ENCODE measurements at places on chromosomes 16 and 17.

DNA sequence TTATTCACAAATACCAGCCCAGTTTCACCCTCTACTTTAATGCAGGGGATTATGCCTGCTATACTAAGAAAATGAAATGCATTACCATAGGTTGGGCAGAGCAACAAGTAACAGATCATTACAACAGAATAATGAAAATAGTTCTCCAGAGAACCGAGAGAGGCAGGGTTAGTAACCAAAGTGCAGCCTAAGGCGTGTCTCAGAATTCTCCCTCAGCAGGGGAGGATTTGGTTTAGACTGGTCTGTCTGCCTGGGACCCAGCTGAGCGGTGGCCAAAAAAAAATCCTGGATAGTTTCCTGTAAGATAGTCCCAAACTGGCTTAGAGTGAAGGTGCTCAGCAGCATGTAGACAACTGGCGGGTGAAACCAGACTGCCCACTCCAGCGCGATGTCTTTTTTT lies 30.8 kb upstream of the ADCY7 start:
- no peak for DNase-seq

GRCh38 chr16:70676675-70677498 lies 9.0 kb downstream of the MTSS2 start:
- DNase-seq, result no peak

GRCh38 chr17:17890773-17891759 lies 54.3 kb upstream of the SREBF1 start:
- peak; percentile 76 for DNase-seq

DNA sequence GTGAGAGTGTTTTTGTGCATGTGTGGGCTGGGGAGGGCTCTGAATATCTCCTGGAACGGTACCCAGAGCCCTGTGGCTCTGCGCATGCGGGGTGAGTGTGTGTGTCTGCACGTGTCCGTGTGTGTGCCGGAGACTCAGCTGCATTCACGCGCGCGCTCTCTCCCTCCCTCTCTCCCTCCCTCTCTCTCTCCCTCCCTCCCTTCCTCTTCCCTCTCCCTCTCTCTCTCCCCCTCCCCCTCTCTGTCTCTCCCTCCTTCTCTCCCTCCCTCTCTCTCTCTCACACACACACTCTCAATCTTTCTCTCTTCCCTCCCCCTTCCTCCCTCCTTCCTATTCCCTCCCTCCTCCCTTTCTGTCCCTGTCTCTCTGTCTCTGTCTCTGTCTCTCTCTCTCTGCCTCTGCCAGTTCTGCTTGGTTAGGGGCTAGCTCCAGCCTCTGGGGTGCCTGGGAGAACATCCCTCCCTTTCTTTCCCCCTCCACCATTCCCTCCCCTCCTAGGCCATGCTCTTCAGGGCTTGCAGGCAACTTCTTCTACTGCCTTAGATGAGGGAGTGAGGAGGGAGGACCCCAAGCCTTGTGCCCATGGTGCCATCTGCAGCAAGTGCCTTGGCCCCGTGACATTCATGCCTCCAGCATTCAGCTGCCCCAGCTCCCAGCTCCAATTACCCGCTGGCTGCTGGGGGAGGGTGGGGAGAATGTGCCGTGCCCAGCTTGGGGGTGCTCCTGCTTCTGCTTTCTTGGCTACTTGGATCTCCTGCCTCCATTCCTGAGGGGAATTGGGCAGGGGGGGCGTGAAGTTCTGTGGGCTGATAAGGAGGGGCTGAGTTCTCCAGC lies 6.4 kb downstream of the THRA start:
- DNase-seq, result peak; percentile 85

DNA sequence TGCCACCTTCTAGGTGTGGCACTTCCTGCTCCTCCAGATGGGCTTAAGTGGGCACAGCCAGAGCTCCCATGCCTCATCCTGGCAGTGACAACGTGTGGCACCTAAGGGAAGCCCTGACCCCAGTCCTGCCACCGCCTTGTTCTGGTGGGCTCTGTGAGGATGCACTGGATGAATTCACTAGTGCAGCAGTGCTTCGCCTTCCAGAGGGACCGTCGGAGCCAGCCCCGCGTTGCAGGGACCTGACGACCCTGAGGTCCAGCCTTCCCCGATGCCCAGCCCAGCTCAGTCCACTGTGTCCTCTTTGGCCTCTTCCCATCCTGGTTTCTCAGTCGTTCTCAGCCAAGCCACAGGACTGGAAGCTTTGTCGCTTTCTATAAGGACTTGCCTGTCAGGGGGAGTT lies 399.8 kb downstream of the SEC14L1 start:
- DNase-seq, result no peak

- no peak for DNase-seq
These were observed 48.1 kb downstream of the XPO6 start for GRCh38 chr16:28163699-28164098.

DNA sequence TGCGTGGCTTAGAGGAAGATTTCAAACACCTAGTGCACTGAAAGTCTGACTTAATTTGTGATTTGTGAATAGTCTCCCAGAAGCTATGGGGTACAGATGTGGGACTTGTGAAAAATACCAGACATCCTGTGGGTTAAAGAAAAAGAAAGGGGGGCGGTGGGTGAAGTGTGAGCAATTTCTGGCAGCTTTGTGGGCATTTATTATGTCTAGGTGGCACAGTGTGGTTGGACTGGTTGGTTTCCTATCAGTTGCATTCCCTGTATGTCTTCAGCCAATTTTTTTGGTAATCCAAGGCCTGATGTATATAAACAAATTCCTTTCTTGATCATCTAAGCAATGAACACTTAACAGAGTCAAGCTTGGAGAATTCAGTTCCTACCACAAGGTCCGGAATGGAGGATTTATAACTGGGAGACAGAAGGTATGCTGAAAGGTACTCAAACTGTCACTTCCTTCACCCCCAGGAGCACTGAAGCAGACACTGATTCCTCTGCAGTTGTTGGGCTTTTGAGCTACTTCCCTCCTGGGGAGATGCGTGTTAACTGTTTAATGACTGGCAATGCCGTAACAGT lies 211.6 kb downstream of the WWOX start:
- no peak for DNase-seq

GRCh38 chr16:88349153-88349902 lies 33.4 kb upstream of the ZNF469 start:
- DNase-seq, result no peak

- no peak for DNase-seq
These were observed 6.6 kb downstream of the ZDHHC7 start for GRCh38 chr16:85004587-85005205.

DNA sequence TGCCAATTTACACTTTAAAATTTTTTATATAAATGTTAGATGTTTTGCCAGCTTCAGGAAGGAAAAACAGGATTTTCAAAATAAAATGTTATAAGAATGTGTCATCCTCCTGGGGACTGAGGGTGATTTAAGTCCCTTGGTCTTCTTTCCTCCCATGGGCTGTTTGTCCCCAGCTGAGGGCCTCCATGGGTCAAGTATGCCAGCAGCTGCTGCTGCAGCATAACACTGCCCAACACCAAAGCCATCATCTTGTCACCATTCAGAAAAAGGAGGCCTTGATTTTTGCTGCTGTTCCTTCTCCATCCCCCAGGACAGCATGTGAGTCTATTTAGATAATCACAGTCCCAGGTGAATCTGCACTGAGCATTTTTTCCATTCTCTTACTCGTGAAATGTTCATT lies 188.5 kb downstream of the LGALS9B start:
- DNase-seq, result no peak

- peak; percentile 3 for DNase-seq
These were observed 51.1 kb upstream of the VPS4A start for GRCh38 chr16:69260019-69260418.

All from DMS53 (cell line).